Testis (tissue), 5 donors: ENCODE measurements at places on chromosomes 11 and 22.

DNA sequence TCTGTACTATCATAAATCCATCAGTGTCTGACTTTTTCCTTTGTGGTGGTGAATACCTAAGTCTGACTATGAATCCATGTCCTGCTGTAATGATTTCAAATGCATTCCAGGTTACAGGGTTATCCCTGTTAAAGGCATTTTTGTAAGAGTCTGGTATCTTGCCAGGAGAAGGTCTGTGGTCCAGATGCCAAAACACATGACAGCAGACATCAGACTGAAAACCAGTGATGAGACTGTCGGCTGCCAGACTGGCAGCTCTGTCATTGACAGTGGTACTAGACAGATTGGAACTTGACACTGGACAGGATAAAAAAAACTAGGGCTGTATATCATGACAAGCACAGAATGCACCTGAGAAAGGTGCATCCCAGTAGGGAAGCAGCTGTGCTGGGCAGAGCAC lies 301.8 kb upstream of the FAT3 start:
- DNase-seq: no peak

DNA sequence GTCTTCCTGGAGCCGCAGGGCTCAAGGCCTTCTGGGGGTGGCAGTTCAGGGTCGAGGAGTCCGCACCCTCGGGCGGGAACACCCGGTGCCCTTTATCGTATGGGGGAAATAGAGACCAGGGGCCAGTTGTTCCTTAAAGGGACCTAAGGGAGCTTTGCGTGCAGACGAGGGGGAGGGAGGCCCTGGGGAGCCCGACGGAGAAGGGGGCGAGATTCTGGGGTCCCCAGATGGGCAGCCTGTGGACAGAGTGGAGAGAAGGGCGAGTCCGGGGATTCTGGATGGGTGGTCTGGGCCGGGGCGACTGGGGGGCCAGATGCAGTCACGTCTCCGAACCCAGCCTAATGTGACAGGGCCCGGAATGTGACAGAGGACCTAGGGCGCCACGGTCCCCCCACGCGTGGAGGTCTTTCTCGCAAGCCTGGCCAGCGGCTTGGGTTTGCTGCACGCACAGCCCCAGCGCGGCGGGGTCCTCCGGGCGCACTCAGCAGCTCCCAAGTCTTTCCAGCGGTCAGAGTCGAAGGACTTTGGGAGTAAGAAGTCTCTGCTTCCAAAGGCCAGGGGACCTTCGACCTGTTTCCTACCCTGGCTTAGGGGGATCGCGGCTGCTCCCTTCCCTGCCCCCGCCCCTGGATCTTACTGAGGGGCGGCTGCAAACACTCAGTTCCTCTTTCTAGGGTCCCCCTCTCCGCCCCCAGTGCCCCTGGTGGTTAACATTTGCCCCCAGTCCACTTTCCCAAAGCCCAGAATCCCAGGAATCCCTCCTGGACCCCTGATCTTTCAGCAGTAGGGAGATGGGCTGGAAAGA lies 547 bp downstream of the TUBA8 start:
- DNase-seq: no peak

DNA sequence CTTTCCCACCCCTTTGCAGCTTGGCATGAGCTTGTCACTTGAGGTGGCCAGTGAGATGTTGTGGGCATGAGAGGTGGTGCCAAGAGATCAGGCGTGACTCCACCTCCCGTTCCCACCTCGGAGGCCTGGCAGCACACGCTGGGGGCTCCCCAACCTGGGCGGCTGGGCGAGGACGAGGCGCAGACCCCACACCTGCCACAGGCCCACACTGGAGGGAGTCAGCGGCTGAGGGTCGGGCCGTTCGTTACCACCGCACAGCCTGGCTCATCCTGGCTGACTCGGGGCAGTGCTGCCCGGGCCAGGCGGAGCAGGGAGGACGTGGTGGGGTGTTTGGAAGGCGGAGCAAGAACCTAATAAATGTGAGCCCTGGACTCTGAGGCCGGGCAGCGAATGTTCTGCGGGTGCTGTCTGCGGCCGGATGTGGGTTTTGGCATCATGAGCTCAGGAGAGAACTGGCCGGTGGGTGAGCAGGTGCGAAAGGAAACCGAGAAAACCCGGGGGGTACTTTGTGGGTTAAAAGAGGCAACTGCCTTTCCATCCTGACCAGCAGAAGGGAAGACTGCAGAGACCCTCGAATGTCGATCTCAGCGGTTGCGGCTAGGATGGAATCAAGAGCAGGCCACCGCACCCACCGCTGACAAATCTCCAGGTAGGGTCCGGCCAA lies 10.2 kb upstream of the IFITM3 start:
- DNase-seq: no peak

DNA sequence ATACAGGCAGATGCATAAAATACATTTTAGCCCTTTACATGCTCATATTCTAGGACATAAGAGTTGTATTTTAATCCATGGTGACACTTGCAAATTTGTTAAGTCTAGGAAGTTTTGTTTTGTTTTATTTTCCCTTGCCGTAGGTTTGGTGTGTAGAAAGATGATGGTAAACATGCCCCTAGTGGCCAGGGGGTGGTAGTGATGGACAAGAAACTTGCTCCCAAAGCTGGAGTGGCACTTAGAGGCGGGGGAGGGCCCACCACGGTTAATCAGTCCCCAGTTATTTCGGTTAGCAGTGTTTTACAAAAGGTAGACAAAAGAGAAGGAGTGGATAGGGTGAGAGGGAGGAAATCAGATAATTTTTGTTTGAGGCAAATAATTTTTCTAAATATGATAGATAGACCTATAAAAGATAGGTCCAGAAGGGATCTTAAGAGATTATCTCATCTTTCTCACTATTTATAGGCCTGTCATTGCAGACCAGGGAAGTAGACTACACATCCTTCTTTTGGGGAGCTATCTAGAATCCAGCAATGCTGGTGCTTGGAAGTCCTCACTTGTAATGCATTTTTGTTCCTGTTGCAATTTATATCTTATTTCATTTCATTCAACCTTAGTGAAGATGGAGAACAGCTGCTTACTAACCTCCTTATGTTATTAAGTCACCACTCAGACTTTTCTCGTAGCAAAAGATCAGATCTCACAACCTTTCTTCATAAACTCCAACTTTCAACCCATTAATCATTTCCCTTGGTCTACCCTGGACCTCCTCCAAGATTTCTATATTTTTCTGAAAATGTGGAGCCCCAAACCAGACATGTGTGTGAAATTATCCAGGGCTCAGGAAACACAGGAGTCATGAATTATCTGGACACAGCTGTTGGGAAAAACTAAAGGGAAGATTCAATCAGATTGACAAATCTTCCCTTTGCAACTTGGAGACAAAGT lies 5.9 kb upstream of the BDNF start:
- peak; percentile 42 for DNase-seq

DNA sequence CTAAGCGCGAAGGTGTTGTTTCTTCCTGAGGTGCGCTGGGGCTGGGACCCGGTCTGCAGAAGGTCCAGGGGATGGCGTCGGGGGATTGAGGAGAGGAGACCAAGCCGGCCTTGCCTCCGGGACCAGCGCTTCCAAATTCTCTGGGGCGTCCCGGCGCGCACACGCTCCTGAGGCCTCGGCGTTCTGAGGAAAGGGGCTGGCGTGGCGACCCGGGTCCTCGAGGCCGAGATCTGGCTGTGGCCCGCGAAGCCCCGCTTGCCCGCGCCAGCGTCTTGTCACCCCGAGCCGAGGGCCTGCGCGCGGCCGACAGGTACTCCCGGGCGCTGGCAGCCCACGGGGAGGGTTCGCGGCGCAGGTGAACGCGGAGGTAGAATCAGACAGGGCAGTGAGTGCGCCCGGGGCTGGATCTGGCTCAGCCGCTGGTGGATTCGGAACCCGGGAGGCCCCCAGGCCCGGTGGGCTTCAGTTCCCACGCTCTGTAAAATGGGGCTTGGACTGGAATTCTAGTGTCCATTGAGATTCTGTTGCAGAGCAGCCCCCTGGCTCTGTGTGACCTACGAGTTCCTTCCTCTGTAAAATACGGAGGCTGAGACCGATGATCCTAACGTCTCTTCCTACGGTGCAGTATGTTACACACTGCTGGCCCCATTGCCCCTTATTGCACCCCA lies 14.7 kb downstream of the SSH3 start:
- peak; percentile 45 for DNase-seq

DNA sequence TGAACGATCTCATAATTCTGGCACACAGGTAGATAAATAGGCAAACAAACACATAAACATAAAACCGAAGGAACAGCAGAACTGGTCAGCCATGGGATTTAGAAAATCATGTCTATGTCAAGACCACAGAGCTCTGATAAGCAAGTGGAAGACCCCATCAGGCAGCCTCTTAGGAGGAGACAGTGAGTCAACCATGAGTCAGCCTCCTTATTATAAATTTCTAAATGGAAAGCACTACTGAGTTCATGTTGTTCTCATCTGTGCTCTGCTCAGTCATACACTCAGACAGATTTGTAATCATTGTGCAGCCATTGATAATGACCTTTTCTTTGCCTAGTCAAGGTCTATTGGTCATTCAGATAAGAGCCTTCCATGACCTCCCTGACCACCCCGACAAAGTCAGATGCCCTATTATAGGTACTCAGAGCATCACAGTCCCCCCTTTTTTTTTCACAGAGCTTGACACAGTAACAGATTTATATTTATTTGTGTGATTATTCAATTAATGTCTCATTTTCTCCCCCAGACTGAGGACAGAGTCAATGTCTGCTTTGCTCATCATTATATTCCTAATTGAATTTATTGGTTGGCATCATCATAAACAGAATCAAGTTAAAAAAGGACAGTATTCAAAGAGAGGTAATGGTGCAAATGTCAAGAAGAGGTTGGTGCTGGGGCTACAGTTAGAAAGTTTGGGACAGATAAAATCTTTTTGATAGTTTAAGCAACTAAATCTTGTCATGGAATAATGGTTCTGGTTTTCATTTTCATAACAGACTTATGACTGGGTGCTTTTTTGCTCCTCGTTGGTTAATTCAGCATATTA lies 579.7 kb upstream of the CCDC90B start:
- no peak for DNase-seq

DNA sequence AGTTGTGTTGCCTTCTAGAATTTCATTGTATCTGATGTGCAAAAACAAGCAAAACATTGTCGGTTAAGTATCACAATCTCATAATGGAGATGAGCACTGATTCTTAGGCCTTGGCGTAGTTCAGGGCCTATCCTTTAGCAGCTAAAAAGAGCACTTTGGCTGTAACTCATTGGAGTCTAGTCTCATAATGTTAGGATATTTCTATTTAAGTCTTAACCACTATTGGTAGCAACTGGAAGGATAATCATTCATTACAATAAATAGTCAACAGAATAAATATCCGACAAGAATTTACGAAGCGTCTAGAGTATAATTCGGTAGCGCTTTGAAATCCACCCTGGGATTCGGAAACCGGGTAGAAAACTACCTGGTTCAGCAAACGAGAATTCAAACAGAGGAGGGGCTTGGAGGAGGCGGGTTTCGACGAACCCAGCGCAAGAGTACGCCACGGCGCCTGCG lies 461 bp upstream of the EED start:
- peak; percentile 90 for DNase-seq

GRCh38 chr11:124923296-124923695 lies 4.2 kb downstream of the HEPN1 start:
- no peak for DNase-seq

DNA sequence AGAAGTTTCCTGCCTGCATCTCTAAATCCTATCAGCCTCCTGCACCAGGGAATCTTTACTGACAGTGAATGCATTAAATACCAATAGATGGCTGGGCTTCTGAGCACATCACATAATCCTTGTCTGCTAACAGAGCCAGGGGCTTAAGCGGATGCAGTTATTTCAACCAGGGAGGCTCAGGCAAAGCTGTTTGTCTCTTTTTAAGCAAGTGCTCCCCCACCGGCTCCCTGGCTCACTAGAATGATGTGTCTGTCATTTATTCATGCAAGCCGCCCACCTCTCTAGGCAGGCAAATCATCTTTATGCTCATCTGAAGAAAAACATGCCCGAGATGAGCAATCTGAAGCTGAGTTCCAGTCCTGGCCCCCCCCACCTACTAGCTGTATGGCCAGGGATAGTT lies 182.3 kb downstream of the TENM4 start:
- DNase-seq: no peak

- peak; percentile 90 for DNase-seq
These were observed 33.7 kb upstream of the APOBEC3A start for GRCh38 chr22:38923463-38924346.

DNA sequence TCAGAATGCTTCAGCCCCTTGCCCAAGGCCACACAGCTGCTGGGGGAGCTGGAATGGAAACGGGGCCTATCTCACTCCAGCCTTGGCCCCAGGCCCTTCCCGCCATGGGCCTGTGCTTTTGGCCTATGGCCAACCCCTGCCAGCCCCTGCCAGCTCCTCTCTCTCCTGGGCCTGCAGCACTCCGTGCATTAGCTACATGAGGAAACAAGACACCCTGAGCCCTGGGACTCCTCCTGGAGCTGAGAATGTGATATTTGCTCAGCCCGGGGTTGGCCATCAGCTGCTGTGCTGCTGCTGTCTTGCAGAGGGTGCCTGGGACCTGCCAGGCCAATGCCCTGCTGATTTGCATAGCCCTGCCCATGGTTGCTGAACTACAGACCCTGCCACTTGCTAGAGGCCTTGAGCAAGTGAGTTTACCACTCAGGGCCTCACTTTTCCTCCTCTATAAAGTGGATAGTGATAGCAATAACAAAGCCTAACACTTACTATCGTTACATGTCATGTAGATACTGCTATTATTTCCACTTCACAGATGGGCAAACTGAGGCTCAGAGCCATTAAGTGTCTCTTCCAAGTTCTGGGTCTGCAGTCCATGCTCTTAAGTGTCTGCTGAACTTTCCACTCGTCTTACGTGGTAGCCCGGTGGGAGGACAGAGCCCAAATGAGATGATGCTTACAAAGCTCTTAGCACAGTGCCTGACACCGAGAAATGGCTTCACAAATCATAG lies 99.6 kb downstream of the KIAA1671 start:
- peak; percentile 32 for DNase-seq

DNA sequence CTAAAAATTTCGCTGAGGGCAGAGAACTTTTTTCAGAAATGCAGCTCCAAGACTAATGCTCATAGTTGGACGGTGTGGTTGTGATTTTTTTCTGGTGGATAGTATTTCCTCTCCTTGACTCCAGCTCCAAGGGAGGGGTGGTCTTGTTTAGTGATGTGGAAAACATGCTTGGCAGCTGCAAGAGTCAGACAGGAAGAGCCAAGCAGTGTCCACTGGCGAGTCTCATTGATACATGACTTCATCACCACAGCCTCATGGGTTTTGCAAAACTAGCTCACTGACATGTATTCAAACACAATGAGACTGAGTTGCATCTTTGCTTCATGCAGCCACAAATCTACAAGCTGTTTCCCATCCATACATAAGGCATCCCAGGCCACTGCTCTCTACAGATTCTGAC lies 7.3 kb upstream of the KCNJ1 start:
- no peak for DNase-seq
